Peyer's patch (tissue), 4 donors: ENCODE measurements at places on chromosomes 4 and X.

GRCh38 chr4:162836773-162837172 is 329.9 kb downstream of the NAF1 start:
- no peak overlapping the region for H3K27ac ChIP-seq
- H3K4me3 ChIP-seq = no peak overlapping the region
- H3K27me3 ChIP-seq = no peaks in the 10 kb centered on the region
- no peaks in the 10 kb centered on the region for H3K4me1 ChIP-seq
- no peak for DNase-seq

GRCh38 chrX:2220829-2221567 is 279.8 kb downstream of the DHRSX start:
- DNase-seq = no peak
- no peaks in the 10 kb centered on the region for H3K4me1 ChIP-seq
- H3K27ac ChIP-seq = no peak overlapping the region
- no peak overlapping the region for H3K4me3 ChIP-seq

GRCh38 chr4:131613086-131613823 is 1535.8 kb upstream of the PCDH10 start:
- no peak for DNase-seq
- H3K27me3 ChIP-seq = no peaks in the 10 kb centered on the region
- no peak overlapping the region for H3K4me3 ChIP-seq
- no peaks in the 10 kb centered on the region for H3K36me3 ChIP-seq
- no peaks in the 10 kb centered on the region for H3K4me1 ChIP-seq

GRCh38 chrX:133415276-133416105 is at the start of gene GPC4:
Gene GPC4, minus strand, starts transcription at chrX:133415489. Its CDS starts 524 bp downstream, at chrX:133414965.
- H3K4me1 ChIP-seq = no peaks in the 10 kb centered on the region
- no peaks in the 10 kb centered on the region for H3K36me3 ChIP-seq
- DNase-seq = no peak
- peak within 1 kb of the TSS; percentile 63 for H3K4me3 ChIP-seq
- H3K27ac ChIP-seq = peak within 1 kb of the TSS; percentile 31

DNA sequence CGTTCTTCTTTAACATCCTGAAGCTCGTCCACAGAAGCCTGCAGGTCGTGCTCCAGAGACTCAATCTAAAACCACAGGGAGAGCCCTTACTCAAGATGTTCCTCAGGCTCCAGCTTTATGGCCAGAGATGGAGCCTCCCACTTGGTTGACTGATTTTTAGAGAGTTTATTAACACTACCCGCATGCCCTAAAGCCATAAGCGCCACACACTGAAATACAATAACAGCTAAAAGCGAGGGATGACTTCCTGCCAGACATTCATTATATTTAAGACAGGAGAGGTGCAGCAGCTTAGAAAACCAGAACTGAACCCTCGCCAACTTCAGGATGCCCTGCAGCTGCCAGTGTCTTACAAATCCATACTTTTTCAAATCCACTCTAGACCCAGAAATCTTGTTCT is 42.0 kb downstream of the SOD3 start:
- peaks cover 4% of the 10 kb centered on the region for H3K4me1 ChIP-seq
- DNase-seq = no peak
- no peaks in the 10 kb centered on the region for H3K27me3 ChIP-seq
- H3K27ac ChIP-seq = no peak overlapping the region

GRCh38 chr4:53307210-53307609 is 58.7 kb downstream of the SCFD2 start:
- H3K27ac ChIP-seq = no peak overlapping the region
- H3K4me3 ChIP-seq = no peak overlapping the region
- no peaks in the 10 kb centered on the region for H3K27me3 ChIP-seq
- H3K36me3 ChIP-seq = no peaks in the 10 kb centered on the region
- DNase-seq = no peak

DNA sequence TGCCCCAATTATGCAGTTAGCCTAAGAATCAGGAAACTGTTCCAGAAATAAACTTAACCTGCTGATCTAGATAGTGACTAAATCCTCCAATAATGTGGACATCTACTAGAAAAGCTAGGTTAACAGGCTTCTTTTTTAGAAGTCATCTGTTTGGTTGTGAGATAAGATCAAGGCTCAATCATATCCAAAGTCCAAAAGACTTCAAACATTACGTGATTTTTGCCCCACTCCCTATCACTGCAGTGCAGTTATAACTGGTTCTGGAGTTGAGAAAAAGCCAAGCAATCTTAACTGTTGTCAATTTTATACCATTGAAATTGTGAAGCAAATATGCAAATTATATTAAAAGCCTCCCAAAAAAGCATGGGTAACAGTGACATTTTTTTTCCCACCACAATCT is 781.4 kb downstream of the KLHL13 start:
- H3K4me3 ChIP-seq = no peak overlapping the region
- no peaks in the 10 kb centered on the region for H3K36me3 ChIP-seq
- no peaks in the 10 kb centered on the region for H3K27me3 ChIP-seq
- no peaks in the 10 kb centered on the region for H3K4me1 ChIP-seq
